ENCODE measurements at places on chromosomes 6 and 20.

DNA sequence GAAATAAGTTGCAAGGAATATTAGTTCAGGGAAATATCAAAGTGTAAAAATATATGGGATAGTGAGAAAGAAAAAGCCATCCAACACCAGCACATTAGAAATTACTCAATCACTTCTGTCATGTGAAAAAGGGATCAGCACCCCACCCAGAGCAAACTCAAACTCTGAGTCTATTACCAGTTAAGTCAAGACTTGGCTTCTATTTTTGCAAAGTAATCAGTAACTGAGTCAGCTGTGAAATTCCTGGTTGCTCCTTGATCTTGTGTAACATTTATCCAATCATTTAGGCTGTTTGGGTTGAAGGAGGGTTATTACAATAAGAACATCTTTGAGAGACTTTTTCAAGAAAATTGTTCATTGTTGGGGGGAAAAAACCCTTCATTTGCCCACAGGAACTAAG lies 51.2 kb downstream of the SLC22A23 start:
- no peak for DNase-seq

- no peak for DNase-seq
These were observed 557.5 kb upstream of the NOX3 start for GRCh38 chr6:156013155-156013554.

GRCh38 chr6:69128411-69128810 lies 493.3 kb downstream of the ADGRB3 start:
- DNase-seq, result no peak

GRCh38 chr6:80976336-80976735 lies 776.1 kb downstream of the TENT5A start:
- no peak for DNase-seq

- DNase-seq, result no peak
These were observed 119.2 kb downstream of the TINAG start for GRCh38 chr6:54427396-54427937.

- DNase-seq, result no peak
These were observed 13.8 kb downstream of the CPNE5 start for GRCh38 chr6:36825452-36825851.

DNA sequence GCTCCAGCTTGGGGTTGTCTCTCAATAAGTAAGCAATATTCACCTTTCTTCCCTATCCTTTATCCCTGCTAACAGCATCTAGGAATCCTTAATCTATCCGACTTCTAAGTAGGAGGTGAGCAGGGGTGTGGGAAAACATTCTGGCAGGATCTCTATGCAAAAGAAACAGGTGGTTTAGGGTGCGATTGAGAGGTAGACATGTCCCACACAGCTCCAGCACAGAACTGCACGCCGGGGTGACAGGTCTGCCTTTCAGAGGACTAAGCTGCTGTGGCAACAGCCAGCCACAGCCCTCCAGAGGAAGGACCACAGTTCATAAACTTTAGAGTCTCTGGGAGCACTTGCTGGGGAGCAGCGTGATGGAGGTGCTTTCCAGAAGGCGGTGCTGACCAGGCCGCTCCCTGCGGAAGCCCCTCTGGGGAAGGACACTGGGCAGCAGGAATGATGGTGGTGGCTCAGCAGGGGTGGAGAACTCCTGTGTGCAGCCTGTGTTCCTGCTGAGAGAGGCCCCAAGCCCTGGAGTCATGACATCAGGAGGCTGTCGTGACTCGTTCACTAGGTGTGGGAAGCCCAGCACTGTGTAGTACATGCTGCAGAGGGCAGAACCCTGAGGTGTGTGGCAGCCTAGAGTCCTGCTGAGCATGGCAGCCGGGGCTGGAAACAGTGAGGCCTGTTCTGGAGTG lies 509.6 kb downstream of the PRKN start:
- DNase-seq, result no peak

DNA sequence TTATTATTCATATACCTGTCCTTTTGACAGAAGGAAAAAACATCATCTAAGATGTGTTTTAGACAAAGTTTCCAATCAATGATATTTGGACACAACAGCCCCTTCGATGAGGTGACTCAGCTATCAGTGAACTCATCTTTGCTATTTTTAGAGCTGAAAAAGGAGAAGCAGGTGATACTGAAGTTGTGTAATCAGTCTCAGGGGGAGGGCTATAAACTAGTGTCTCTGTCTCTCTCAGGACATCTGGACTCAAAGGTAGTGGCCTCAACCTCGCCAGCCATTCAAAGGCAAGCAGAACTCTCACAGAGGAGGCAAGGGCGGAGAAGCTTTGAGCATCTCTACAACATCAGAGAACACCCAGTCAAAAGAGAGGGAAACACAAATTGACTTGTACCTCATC lies 135.4 kb downstream of the BFSP1 start:
- DNase-seq, result no peak

DNA sequence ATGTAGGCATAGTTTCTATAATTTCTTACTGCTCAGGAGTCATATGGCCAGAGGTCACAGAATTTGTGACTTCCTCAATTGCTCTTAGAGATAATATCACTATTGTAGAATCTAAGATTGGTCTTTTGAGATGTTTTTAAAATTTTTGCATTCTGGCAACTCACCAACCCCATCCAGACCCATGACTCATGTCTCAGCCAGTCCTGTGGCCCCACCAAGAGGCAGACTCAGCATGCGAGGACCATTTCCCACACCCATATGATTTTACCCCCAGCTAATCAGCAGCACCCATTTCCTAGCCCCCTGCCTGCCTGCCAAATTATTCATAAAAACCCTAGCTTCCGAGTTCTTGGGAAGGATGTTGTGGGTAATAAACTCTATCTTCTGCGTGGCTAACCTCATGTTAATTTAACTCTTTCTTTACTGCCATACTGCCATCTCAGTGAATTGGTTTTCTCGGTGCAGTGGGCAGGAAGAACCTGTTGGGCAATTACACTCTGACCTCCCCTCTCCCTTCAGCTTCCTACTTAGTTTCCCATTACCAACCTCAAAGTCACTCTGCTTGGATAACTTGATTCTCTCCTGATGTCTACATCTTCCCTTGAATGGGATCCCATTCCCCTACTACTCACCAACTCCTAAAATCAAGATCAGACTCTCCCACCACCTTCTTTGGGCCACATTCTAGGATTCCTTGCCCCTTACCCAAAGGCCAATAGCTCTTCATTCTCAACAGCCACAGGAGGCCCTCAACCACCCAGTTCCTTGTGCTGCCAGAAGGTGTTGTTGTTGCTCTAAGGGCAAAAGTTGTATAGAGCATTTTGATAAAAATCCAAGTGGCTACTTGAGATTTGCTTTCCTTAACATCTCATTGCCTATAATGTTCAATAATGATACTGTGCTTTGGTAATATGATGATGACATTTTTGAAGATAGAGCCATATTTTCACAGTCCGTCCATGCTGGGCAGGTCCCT lies 16.2 kb upstream of the IYD start:
- DNase-seq, result no peak

DNA sequence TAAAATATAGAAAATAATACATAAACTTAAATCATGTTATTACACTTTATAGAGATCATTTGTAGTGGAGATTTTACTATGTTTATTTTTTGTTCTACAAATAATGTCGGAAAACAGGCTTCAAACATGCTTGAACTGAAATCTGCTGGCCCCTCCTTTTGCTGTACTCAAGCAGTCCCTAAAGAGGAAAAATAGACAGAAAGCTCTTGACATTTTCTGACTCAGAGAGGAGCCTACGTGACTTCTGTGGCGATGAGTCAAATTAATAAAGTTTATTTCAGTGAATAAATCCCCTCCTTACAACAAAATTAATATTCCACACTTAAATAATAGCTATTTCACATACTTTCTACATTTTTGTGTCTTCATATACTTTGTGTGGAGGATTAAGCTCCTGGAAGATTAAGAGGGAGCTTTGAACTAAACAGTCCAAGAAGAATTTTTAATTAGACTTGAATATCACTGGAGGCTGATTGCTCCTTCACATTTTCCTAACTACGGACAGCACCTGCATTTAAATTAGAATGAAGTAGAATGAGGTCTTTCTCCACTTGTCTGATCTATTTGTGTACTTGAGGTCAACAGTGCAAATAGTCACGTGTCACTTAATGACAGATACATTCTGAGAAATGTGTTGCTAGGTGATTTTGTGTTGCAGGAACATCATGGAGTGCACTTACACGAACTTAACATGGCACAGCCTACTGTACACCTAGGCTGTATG lies 1.7 kb upstream of the TREM1 start:
- DNase-seq, result no peak

DNA sequence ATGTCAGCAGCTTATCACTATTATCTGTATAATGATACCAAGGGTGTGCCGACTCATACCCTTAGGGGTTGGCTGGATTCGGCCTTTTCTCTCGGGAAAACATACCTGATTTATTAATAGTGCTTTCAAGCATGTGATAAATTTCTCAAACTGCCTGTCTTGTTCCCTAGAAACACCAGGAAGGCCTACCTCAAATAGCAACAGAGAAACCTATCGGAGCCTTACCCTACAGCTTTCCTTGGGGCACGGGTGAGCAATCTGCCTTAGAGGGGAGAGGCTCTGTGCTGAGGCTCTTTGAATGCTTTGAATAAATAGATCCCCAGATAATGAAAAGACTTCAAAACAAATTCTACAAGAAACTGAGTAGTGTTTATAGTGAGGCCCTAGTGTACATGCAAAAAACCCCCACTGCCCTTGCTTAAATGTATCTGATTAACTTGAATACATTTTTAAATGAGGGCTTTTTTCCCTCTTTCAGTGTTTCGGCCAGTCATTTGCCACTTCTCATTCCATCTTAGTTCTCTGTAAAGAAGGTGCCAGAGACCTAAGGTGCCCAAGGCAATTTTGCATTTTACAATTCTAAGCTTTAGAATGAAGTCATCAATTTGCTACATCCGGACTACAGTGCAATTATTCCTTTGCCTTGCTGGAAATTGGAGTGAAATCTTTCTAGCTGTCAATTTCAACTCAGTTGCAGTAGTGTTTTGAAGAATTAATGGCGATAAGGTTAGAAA lies 320.1 kb downstream of the ESR1 start:
- no peak for DNase-seq

DNA sequence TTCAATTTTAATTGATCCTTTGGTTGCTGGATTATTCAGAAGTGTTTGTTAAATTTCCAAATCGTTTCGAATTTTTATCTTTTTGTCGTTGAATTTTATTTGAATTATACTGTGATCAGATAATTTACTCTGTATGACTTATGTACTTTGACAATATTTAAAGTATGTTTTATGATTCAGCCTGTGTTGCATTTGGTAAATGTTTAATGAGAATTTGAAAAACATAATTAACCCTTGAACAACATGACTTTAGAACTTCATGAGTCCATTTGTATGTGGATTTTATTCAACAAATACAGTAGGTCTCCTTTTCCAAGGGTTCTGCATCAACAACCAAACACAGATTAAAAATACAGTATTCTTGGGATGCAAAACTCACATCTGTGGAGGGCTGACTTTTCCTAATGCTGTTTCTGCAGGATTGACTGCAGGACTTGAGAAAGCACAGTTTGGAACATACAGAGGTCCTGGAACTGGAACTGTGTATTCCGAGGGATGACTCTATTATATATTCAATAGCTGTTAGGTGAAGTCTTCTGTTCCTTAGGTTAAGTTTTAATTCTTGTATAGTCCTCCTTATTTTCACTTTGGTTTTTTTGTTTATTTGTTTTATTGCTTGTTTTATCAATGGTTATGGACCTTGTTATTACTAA lies 40.5 kb downstream of the FAM83B start:
- DNase-seq, result no peak

DNA sequence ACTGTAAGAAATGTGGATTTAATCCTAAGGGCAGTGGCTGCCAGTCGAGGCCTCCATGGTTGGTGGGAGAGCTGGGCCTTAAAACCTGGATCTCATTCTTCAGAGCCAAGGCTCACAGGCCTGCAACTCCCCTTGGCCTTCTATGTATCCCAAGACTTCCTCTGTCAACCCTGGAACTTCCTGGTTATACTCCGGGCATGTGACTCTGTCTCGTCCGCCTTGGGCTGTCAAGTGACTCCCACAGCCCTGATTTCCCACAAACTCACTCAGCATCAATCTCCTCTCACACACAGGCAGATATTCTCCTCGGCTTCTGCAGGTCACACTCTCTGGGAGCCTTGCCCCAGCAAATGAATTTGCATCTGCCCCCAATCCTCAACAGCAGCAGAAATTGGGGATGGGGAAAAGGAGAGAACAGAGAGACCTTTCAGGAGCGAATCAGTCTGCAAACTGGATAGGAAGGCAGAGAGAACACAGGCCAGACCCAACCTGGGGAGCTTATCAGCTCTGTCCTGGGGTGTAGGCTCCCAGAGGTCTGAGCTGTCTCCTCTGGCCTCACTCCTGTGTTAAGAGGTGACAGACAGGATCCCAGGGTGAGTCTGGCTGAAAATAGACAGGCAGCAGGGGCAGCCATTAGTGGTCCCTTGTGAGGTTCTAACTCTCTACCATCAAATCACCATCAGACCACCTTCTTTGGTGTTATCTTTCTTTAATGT lies 30.4 kb upstream of the PREX1 start:
- DNase-seq, result no peak

GRCh38 chr6:219019-219570 lies 73.2 kb upstream of the DUSP22 start:
- no peak for DNase-seq

DNA sequence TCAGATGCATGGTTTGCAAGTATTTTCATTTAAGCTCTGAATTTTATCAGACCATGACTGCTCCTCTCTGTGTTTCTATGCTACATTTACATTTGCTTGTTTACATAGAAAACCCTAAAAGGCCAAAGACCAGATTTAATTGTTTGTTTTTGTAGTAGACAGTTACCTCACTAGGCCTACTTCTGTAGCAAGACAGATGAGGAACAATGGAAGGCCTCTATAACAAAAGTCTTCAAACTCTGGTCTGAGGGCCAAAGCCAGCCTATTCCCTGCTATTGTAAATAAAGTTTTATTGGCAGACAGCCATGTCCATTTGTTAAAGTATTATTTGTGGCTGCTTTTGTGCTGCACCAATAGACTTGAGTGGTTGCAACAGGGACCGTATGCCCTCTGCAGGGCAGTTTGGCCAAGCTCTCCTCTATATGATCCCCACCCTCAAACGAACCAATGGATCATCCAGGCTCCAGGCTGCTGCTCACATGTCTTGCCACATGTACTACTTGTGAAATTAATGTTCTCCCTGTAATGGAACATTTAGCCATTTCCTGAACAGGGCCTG lies 182.0 kb downstream of the DOK5 start:
- no peak for DNase-seq
